Left lung (tissue), 14 donors: ENCODE measurements at places on chromosomes 1 and 21. TPM values are rescaled to one million over a fixed set of nuclear protein-coding genes. Genes with fewer than 3 reads are reported as not detected.

DNA sequence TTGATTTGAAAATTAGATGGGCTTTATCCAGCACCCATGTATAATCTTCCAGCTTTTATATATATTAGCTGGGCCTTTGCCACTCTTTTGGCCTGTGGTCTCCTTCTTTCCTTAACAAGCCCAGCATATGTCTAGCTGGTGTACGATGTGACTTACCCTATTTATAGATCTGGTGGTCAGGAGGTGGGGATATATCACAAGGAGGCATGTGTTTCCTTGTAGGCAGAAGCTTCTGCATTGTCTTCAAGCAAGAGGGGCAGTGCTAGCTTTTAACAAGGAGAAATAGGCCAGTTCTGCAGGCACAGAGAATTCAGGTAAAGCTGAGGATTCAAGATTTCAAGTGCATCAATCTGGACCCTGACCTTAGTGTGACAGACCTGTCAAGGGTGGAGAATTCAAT is 38.0 kb upstream of the DNASE2B start:
- peaks cover under 1% of the 10 kb centered on the region for H3K4me1 ChIP-seq
- H3K27me3 ChIP-seq, result no peaks in the 10 kb centered on the region
- DNase-seq, result no peak
- no peaks in the 10 kb centered on the region for H3K36me3 ChIP-seq

The ADAMTS5 gene
- 11.4 TPM for polyA plus RNA-seq

- H3K27me3 ChIP-seq, result no peaks in the 10 kb centered on the region
- H3K27ac ChIP-seq, result no peak overlapping the region
- DNase-seq, result peak; percentile 38
- no peaks in the 10 kb centered on the region for H3K4me1 ChIP-seq
Observed at GRCh38 chr1:46248122-46248920, 758 bp downstream of the RAD54L start.

GRCh38 chr1:84086189-84086588 is 57.9 kb upstream of the PRKACB start:
- DNase-seq, result no peak
- H3K27ac ChIP-seq, result no peak overlapping the region
- H3K4me3 ChIP-seq, result no peak overlapping the region
- H3K4me1 ChIP-seq, result no peaks in the 10 kb centered on the region
- H3K36me3 ChIP-seq, result no peaks in the 10 kb centered on the region

DNA sequence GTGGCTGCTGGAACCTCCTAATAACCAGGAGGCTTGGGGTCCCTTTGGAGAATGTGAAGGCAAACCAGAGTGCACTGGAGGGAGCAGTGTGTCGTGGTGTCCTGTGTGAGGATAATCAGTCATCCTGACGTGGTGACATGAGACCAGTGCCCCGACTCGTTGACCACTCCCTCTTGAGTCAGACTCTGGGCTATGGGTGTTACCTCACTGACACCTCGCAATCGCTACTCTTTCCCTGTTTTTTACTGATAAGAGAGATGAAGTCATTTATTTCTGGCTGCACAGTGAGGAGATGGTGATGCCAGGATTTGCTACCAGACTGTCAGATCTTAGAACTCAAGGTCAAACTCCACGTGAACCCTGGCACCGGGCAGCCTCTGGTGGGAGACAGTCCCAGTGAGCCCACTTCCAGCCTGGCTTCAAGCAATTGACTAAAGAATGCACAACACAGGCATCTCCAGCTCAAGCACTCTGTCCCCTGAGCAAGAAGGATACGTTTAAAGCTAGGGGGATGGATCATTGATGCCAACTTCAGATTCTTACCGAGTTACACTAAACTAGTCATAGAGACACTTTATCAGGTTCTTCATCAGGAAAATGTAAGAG is 30.3 kb downstream of the UBASH3A start:
- no peaks in the 10 kb centered on the region for H3K36me3 ChIP-seq
- no peaks in the 10 kb centered on the region for H3K4me1 ChIP-seq
- no peak for DNase-seq

The OPTC gene
- not detected for polyA plus RNA-seq

DNA sequence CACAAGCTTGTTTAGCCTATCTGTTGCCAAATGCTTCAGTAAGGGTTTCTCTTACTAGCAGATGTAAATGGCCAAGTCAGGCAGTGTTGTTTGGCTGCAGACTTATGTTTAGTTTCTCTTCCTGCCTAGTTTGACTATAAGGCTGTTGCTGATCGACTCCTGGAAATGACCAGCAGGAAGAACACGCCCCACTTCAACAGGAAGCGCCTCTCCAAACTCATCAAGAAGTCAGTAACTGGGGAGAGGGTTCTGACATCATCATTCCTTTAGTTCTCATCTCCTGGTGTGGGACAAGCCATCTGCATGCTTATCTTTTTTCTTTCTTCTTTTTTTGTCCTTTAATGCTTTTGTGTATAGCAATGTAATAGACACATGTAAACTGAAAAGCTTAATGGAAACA is 25.1 kb downstream of the RRP1B start:
- no peak for DNase-seq
- no peaks in the 10 kb centered on the region for H3K27me3 ChIP-seq
- H3K27ac ChIP-seq, result peak overlapping the region; percentile 63
- H3K4me1 ChIP-seq, result peaks cover 7% of the 10 kb centered on the region

The MROH9 gene
- 1.4 TPM for polyA plus RNA-seq

The C2CD2 gene
- polyA plus RNA-seq, result 20.3 TPM

DNA sequence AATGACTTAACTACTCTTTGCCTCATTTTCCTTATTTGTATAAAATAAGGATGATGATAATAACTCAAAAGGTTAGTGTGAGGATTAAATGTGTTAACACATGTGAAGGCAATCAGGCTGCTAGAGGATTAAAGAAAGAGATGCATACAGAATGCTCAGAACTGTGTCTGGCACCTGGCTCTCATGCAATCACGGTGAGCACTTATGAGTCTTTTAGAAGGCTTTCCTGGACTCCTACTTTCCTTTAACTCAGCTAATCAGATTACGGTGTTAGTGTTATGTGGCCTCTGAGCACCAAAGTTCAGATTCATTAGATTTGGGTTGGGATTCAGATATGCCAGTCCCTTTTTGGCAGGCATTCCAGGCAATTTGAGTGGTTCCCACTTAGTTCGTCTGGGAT is 311.6 kb upstream of the USP24 start:
- no peaks in the 10 kb centered on the region for H3K4me1 ChIP-seq
- no peak overlapping the region for H3K27ac ChIP-seq
- no peaks in the 10 kb centered on the region for H3K36me3 ChIP-seq
- H3K4me3 ChIP-seq, result no peak overlapping the region
- no peak for DNase-seq
- H3K27me3 ChIP-seq, result no peaks in the 10 kb centered on the region

The MNDA gene
- polyA plus RNA-seq, result 5.1 TPM

- no peak overlapping the region for H3K27ac ChIP-seq
- no peak for DNase-seq
- H3K36me3 ChIP-seq, result peaks cover 17% of the 10 kb centered on the region
- H3K4me3 ChIP-seq, result no peak overlapping the region
Observed at GRCh38 chr1:35533586-35533985, 23.6 kb downstream of the KIAA0319L start.

- H3K27me3 ChIP-seq, result peaks cover 4% of the 10 kb centered on the region
- no peaks in the 10 kb centered on the region for H3K4me1 ChIP-seq
- DNase-seq, result no peak
Observed at GRCh38 chr1:43009274-43009673, 50.6 kb upstream of the SLC2A1 start.

The COL8A2 gene
- polyA plus RNA-seq, result 0.84 TPM

The A3GALT2 gene
- not detected for polyA plus RNA-seq

GRCh38 chr1:240020871-240021270 is 70.8 kb upstream of the FMN2 start:
- no peak overlapping the region for H3K4me3 ChIP-seq
- no peaks in the 10 kb centered on the region for H3K27me3 ChIP-seq
- H3K36me3 ChIP-seq, result no peaks in the 10 kb centered on the region
- no peak overlapping the region for H3K27ac ChIP-seq

The AIRE gene
- 0.21 TPM for polyA plus RNA-seq

The KPRP gene
- polyA plus RNA-seq, result not detected

GRCh38 chr1:119782631-119783325 is 14.1 kb upstream of the HMGCS2 start:
- H3K4me3 ChIP-seq, result no peak overlapping the region
- no peaks in the 10 kb centered on the region for H3K27me3 ChIP-seq

DNA sequence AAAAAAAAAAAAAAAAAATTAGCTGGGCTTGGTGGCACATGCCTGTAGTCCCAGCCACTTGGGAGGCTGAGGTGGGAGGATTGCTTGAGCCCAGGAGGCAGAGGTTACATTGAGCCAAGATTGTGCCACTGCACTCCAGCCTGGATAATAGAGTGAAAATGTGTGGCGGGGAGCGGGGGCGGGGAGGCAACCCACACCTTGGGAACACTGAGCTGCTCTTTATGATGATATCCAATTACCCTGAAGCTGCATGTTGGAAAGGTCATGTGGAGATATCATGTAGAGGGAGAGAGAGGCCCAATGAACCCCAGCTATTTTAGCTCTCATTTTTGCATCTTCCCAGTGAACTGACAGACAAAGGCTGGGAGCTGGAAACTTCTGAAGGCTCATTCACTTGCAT is 48.3 kb upstream of the ZNF648 start:
- no peaks in the 10 kb centered on the region for H3K4me1 ChIP-seq
- no peak overlapping the region for H3K4me3 ChIP-seq
- H3K27me3 ChIP-seq, result no peaks in the 10 kb centered on the region
- H3K27ac ChIP-seq, result no peak overlapping the region

DNA sequence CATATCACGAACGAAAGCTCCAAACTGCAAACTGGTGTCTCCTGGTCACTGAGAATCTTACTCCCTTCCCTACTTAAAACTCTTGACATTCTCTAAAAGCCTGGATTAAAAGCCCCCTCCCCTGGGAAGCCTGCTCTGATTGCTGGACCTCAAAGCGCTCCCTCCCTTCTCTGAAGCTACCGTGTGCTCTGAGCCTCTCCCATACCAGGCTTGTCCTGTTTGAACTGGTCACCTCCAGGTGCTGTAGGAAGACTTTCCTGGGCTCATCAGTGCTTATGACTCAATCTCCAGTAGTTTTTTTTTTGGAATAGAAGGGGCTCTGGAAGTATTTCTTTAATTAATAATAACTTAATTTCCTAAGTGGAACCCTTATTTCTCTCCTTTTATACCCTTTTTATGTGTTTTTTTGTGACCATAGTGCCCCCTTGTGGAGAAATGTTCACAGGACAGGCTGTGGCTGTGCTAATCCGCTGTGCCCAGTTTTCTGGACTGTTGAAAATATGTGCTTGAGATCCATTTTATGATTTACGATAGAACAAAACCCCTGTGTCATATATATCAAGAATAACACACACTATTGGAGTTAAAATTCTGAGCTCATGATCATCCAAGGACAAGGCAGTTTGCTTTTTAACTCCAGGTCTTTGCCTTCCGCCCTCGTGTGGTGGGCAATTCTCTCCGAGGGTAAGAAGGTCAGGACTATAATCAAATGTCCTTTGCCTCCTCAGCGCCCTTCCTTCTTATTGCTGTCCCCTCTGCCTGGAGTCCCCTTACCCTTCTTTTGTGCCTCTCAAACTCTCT is 16.9 kb downstream of the MTARC1 start:
- DNase-seq, result no peak
- no peak overlapping the region for H3K4me3 ChIP-seq
- H3K4me1 ChIP-seq, result no peaks in the 10 kb centered on the region
- peaks cover 64% of the 10 kb centered on the region for H3K36me3 ChIP-seq

DNA sequence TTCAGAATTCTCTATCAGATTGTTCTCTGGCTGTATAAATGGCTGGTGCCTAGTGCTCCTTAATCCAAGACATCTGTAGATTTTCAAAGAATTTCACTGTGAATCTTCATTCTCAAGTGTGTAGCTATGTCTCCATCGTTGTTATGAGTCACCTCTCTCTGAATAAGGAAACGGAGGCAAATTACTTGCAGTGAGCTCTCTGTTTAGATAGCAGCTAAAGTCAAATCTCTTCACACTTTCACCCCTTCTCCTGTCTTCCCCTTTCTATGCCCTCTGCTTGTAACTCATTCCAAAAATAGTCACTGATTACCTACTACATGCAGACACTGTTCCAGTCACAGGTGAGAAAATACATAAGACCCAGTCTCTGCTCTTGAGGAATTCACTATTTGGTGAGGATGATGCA is 39.7 kb downstream of the CHML start:
- H3K36me3 ChIP-seq, result no peaks in the 10 kb centered on the region
- H3K27ac ChIP-seq, result no peak overlapping the region
- DNase-seq, result no peak
- H3K4me3 ChIP-seq, result no peak overlapping the region

- H3K27me3 ChIP-seq, result no peaks in the 10 kb centered on the region
- peaks cover 80% of the 10 kb centered on the region for H3K36me3 ChIP-seq
- H3K4me3 ChIP-seq, result no peak overlapping the region
- no peak for DNase-seq
- H3K27ac ChIP-seq, result peak overlapping the region; percentile 33
Observed at GRCh38 chr1:27993241-27993640, 33.5 kb downstream of the XKR8 start.

The CCDC18 gene
- 11.7 TPM for polyA plus RNA-seq

DNA sequence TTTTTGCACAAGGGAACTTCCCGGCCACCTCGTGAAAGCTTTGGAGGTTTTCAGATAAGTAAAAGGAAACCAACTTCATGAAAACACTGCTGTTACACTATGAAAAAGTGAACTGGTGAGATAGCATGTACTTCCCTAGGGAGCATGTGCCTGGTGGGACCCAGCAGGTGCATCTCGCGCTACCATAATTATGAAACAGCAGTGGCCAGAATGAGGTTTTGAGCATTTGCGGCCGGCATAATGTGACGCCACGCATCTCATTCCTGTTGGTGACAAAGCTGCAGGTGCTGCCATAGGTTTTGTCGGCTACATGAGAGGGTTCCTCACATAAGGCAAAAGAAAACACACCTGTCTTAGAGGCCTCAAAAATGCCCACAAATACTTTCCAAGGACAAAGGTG is 1.7 kb downstream of the KRTAP10-3 start:
- no peak overlapping the region for H3K4me3 ChIP-seq
- H3K27me3 ChIP-seq, result peaks cover 44% of the 10 kb centered on the region
- H3K36me3 ChIP-seq, result no peaks in the 10 kb centered on the region

- H3K4me3 ChIP-seq, result no peak overlapping the region
- no peak for DNase-seq
- H3K27ac ChIP-seq, result no peak overlapping the region
- H3K4me1 ChIP-seq, result no peaks in the 10 kb centered on the region
Observed at GRCh38 chr1:193799948-193800690, 613.7 kb upstream of the B3GALT2 start.

The OR2T2 gene
- not detected for polyA plus RNA-seq
